Stimulated activated CD8-positive, alpha-beta memory T cell treated with anti-CD3 and anti-CD28 coated beads, Interleukin-15, amount 100 ng/mL, for 4 hours (primary cell): ENCODE measurements at places on chromosomes 5 and 9.
A peak's percentile ranks its signal among the peaks of the same experiment; 100 is the strongest.

DNA sequence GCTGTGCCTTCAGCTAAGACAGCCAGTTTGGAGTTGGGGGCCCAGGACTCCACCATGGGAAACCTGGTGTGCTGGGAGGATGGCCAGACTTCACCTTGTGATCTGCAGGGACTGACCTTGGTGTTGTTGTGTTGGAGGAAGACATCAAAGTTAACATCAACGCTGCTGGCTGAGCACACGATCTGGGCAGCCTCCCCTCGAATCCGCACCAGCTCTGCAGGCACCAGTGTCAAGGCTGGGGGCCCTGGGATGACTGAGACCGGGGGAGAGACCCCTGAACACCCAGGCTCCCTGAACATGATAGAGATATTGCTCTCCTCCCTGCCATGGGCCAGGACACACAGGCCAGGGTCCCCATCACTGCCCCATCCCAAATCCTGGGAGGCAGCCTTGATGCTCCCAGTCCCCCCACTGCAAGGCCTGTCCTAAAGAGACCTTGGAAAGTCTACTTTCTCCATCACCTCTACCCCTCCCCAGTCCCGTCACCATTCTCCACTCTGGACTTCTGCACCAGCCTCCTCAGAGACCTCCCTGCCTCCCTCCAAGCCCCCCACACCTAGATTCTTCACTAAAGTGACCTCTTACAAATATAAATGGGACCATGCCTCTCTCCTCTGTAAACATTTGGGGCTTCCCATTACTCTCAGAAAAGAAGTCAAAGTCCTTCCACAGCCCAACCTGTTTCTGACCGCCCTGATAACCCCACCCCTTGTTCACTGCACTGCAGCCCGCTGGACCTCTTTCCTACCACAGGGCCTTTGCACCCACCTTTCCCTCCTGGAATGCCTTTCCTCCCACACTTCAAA, 8.2 kb downstream of the CSF1R start:
- DNase-seq: no peak

GRCh38 chr9:130305381-130305780, 39.8 kb downstream of the HMCN2 start:
- no peak for DNase-seq

DNA sequence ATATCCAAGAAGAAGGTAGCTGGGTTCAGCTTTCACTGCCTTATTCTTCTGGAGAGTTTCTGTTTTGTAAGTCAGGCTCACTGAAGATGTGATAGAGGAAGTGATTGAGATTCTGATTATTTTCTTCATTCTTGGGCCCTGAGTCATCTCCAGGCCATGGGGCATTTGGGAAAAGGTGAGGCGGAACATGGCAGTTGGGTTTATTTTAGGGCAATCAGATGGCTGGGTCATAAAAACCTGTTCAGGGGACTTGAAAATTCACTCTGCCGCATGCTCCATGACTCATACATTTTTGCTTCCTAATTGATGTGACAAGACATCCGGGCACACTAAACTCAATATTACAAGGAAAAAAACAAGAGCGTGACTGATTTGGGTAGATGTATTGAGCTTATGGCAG, 265.7 kb upstream of the KLF4 start:
- DNase-seq: no peak

- no peak for DNase-seq
Observed at GRCh38 chr5:142873831-142874230, 103.7 kb downstream of the ARHGAP26 start.

GRCh38 chr9:37034305-37034937, 353 bp upstream of the PAX5 start:
- DNase-seq: no peak

DNA sequence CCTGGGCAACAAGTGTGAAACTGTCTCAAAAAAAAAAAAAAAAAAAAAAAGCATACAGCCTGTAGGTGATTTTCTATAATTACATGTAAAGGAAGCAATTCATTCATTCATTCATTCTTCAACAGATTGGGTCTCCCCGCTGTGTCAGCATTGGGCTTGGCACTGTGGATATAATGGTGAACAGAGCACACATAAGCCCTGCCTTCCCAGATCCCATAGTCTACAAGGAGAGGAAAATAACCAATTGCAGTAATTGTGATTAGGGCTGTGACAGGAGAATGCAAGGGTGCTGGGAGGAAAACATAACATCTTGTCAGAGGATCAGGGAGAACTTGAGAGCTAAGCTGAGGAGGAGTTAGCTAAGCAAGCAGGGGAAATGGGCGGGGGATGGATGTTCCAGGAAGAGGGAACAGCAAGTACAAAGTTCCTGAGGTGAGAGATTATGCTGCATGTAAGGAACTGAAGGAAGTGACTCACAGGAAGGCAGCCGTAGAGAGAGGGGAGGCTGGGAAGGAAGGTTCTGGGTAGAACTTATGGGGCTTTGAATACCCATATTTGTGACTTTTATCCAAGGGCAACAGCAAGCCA, 24.0 kb upstream of the KLF9 start:
- no peak for DNase-seq

DNA sequence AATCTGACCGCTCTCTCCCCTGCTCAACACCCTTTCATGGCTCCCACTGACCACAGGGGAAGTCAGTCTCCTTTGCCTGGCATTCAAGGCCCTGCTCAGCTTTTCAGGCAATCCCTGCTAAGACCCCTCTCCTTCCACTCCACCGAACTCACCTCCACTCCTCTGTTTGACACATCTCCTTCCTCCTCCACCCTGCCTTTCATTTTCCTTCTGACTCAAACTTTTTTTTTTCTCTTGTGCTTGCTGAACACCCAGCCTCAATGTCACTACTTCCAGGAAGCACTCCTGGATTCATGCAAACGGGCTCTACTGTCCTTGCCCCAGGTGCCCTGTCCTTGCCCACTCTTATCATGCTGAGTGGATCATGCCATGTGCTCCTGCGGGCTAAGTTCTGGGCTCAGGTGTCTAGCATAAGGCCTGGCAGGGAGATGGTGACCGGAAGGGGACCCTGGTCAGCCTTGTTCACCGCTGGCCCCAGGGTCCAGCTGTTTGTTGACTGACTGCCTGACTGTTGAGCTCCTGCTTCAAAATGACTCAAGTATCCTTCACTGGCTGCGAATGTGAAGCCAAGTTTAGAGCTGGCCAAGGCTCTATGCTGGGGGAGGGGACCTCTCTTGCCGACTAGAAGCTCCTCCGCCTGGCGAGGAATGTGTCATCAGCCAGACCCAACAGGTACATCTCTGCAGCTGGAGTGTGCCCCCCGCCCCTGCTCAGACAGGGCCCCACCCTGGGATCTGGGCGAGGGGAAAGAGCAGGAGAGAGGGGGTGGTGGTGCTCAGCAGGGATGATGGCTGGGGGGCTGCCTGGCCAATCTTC, 6.2 kb downstream of the NR5A1 start:
- no peak for DNase-seq

GRCh38 chr5:154603953-154604679, 126.1 kb upstream of the HAND1 start:
- no peak for DNase-seq

- DNase-seq: no peak
Observed at GRCh38 chr5:5721881-5722280, 299.4 kb downstream of the ICE1 start.

- no peak for DNase-seq
Observed at GRCh38 chr9:106621313-106622163, 241.4 kb upstream of the ZNF462 start.

GRCh38 chr5:154756868-154757813, 2.0 kb downstream of the LARP1 start:
- peak; percentile 39 for DNase-seq

DNA sequence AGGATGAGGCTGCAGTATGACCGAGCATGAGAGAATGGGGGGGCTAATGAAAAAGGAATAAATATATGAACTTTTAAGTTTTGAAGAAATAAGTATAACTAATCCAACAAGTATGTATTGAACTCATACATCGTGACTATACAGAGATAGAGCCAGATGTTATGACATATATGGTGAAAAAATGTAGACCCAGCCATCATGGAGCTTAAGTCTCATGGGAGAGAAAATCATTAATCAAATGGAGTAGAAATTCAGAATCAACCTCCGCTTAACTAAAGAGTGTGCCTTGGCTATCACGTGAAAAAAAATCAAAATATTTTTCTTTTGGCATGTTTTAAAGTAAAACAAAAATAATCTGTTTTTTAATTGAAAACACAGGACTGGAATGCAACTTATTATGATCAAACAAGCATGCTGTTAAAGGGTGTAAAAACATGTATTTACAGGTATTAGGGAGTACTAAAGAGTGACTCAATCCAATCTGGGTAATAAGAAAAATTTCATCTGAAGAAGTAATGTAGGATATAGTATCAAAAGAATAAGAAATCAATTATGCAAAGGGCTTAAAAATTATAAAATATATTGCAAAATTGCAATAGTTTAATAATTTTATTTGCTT, 868.5 kb upstream of the NUDT12 start:
- no peak for DNase-seq

DNA sequence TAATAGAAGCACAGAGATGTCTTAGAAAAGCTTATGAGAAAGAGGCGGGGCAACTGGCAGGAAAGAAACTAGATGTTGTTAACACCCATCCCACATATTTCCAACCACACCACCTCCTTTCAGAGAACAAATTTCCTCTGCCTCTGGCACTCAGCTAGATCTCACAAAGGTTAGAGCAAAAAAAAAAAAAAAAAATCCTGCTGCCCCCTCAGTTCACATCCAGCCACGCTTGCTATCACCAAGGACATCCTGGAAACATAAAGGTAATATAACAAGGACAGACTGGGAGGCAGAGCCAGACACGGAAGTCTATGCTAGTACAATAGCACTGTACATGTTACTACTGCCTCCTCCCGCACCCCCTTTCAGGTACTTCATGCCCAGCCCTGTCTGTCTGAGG, 238.0 kb upstream of the PTGER4 start:
- DNase-seq: peak; percentile 49

GRCh38 chr9:78598120-78598519, 301.2 kb downstream of the PSAT1 start:
- no peak for DNase-seq

- DNase-seq: no peak
Observed at GRCh38 chr5:153496835-153497234, 6.4 kb downstream of the GRIA1 start.

DNA sequence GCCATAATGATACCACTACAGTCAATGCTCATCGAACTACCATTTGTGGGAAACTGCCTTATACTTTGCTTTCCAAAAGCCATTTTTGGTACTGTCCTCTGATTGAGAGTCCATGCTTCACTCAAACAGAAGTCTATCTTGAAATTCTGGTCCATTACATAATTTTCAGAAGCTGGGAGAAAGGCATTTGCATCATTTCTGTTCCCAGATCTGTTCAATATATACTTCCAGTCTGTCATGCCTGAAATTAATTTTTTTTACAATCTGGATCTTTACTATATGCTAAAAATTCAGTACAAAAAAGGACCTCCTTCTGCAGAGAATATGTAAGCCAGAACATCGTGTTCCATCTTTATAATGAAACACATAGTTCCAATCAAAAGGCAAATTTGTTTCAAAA, 528.9 kb upstream of the MEF2C start:
- DNase-seq: no peak

DNA sequence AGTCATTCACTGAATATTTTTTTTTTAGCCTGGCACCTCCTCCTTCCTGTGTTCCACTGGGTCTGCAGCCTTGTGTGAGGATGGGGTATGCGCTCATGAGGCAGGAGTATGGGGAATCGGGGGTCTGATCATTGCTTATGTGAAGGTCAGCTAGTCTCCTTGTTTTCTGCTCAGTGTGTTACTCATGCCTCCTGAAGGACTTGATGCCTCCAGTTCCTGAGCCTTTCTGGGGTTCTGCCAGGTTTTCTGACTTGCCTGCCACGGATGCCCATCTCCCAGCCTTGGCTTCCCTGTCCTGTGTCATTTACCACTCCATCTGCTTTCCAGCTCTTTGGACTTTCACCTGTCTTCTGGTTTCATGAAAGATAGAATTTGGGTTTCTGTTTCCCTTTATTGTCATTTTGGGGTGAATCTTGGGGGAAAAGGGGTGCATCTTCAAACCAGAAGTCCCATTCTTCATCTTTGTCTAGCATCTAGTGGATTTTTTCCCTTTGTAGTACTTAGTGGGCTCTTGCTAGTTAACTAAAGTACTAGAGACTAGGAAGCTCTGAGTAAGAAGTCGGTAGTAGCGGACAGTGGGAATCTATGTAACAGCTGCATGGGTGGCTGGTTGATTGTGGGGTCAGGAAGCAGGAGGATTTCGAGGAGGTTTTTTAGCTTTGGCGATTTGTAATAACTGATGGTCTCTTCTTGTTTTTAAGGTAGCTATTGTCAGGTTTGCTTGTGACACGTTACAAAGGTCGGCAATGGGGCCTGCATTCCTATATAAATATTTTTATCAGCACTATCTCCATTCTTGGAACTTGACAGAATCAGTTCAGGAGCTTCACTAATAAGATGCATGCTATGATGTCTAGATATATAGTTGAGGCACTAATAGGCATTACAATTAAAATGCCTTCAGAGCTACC, 8.2 kb downstream of the OTULIN start:
- no peak for DNase-seq

DNA sequence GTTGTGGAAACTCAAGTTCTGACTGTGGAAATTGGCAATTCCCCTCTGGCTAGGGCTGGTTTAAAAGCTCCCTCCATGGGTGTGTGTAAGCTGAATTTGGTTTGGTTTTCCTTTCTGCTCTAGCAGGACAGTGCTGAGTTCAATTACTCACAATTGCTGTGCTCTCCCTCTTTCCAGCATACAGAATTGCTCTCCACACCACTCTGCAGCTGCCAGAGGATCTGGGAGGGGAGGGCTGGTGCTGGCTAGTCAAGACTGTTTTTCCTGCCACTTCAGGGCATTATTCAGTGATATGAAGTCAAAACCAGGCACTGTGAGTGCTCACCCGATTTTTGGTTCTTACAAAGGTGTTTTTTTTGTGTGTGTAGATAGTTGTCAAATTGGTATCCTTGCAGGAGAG, 336.9 kb upstream of the SLC24A2 start:
- DNase-seq: no peak

GRCh38 chr9:133772581-133772980, 34.4 kb upstream of the SARDH start:
- no peak for DNase-seq

DNA sequence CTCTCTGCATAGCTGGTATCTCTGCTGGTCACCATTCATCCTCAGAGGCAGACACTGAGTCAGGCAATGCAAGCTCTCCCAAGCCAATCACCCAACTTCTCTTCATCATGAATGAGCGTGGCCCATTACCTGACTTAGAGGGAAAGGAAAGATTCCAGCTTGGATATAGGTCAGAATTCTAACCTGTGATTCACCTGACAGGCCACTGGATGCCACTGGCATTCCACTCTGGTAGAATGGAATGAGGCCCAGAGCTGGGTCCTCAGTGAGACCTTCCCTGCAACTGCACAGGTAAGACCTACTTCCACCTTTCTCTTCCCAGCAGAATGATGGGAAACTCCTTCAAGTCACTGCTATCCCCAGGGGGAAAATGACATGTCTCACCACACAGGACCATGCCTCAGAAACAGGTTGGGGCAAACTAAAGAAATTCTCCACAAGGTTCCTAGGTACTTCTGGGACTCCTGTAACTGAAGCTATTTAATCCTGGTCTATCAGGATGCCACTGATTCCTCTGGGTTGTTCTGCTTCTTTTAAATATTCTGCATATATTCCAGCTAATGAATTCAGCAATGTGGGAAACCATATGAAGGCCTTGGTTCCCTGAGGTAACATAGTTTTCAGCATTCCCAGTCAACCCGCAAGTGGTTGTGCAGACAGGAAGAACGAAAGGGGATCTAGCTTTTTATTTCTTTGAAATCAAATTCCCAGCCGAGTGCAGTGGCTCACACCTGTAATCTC, 62.0 kb downstream of the SUSD1 start:
- no peak for DNase-seq

GRCh38 chr9:33445389-33446239, 1.8 kb downstream of the AQP3 start:
- DNase-seq: no peak
